Inflammatory macrophage (primary cell): ENCODE measurements at places on chromosomes 3 and 15.
A peak's percentile ranks its signal among the peaks of the same experiment; 100 is the strongest.

DNA sequence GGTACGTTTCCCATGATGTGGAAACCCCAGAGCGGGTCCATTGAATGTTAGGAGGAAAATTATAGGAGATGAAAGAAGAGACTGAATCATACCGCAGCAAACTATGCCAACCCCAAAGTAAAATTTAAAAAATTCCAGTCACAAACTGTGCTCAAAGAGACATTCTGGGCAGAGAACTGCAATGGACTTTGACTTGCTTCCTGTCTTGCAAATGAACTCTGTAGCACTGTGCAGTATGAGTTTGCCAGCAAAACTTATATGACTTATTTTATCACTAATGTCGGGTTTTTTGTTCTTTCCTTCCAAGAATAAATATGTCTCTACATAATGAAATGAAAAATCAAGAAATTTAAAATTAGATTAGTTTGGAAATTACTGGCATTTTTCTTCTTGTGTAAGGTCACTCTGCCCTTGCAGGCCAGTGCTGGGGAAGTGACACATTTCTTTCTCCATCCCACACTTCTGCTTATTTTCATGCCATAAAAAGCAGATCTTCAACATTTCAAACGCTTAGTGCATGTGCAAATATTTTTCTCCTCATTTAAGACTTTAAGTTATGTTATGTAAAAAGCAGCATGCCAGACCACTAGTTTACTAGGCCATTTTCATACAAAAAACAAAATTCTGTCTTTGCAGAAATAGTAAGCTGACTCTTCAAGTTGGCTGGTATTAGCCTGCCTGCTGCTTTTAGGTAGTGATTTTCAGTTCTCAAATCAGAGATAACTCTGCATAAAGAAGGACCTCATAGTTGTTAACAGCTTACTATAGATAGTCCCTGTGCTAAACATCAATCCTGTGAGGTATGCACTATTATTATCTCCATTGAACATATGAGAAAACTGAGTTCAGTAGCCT, 32.2 kb upstream of the SSR3 start:
- peak; percentile 85 for DNase-seq

DNA sequence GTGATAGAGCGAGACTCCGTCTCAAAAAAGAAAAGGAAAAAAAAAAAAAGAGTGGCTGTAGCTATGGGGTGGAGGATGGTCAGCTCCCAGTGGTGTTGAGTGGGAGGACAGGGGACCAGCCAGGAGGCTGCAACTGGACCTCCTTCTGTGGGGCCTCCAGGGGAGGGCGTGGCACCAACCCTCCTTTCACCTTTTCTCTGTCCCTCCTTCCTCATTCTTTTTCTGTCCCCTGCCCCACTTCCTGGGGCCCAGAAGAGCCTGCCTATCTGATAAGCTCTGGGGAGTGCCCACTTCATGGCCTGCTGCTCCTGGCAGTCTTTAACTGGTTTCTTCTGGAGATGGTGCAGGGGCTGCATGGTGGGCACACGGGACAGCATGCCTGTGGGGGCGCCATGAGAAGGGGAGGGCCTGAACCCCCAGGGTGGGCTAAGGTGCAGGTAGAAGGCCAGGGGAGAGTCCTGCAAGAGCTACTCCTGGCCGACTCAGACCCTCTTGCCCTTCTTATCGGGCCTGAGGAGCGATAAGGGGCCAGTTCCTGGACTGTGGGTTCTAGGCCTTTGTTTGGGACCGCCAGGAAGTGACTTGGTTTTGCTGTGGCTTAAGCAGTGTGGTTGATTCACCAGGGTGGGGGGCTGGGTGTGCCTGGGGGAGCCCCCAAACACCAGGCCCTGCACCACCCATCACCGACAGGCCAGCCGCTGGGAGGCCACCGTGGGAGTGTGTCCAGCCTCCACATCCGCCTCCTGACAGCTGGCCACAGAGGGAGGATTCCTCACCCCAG, 49.4 kb upstream of the FLNB start:
- DNase-seq = peak; percentile 73

GRCh38 chr15:52093167-52093538, 19.4 kb downstream of the BCL2L10 start:
- DNase-seq = no peak

DNA sequence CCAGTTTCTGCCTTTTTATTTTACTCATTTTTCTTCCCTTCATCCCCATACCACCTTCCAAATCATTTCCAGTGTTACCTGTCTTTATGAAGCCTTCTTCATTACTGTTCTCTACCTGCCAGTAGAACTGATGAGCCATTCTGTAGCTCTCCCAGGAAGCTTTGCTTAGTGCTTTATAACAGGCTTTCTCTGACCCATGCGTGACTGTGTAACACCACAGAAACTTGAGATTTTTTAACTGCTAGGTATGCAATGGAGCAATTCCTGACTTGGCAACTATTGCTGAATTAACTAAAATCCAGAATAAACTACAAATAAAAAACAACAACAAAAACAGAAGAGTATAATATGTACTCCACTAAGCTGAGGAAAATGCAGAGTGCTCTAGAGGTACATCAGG, 289.2 kb downstream of the ROBO1 start:
- no peak for DNase-seq

DNA sequence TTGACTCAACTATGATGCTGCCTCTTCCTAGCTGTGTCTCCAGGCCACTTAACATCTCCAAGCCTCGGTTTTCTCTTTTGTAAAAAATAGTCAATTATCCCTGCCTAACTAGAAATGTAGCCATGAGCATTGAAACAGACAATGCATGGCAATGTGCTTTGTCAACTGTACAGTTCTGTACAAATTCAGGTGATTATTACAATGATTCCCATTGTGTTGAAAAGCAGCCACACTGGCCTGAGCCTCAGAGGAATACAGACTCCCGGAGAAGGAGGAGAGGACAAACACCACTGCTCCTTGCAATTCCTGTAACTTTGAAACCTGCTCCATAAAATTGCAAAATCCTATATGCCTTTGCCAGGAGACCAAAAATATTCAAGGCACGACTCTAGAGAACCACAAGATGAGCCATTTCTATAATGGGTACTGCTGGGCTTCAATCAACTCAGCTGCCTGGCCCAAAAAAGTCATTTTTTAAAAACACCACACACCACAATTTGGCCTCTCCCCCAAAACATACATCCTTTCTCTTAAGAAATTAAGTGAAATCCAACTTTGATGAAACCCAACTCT, 28.6 kb downstream of the DAPK2 start:
- DNase-seq = no peak

- DNase-seq = no peak
Observed at GRCh38 chr15:44573386-44573785, 36.4 kb downstream of the EIF3J start.

GRCh38 chr15:29140475-29141307, 128.9 kb downstream of the NSMCE3 start:
- no peak for DNase-seq

- peak; percentile 62 for DNase-seq
Observed at GRCh38 chr3:133211449-133211848, 173.3 kb downstream of the TMEM108 start.

DNA sequence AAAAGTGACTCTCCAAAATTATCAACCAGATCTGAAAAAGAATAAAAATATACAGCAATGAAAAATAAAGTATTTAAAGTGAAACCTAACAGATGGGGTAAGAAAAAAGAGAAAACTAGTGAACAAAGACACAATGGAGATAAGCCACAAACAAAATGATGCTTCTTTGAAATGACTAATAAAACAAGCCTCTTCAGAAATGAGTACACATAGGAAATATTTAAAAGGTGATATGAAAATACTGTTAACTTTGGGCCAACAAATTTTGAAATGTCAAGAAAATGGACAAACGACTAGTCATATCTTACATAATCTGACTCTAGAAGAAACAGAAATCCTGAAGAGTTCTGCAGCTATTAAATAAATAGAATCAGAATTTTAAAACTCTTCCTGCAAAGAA, 164.2 kb downstream of the ERC2 start:
- DNase-seq = no peak

- DNase-seq = peak; percentile 59
Observed at GRCh38 chr3:45760878-45761711, 35.2 kb downstream of the SLC6A20 start.
